ENCODE measurements at places on chromosomes 5 and 9. TPM values are rescaled to one million over a fixed set of nuclear protein-coding genes. Genes with fewer than 3 reads are reported as not detected.

DNA sequence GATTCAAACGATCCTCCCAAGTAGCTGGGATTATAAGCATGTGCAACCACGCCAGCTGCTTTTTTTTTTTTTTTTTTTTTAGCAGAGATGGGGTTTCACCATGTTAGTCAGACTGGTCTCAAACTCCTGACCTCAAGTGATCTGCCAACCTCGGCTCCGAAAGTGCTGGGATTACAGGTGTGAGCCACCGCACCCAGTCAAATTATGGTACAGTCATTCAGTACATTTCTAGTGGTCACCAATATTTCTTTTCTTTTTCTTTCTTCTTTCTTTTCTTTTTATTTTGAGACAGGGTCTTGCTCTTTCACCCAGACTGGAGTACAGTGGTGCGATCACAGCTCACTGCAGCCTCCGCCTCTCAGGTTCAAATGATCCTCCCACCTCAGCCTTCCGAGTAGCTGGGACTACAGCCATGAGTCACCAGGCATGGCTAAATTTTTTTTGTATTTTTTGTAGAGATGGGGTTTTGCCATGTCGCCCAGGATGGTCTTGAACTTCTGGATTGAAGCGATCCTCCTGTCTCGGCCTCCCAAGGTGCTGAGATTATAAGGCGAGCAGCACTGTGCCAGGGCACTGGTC, 25.4 kb upstream of the DCP2 start:
- DNase-seq: no peak

GRCh38 chr5:103891151-103891550, 328.6 kb upstream of the NUDT12 start:
- no peak for DNase-seq

- DNase-seq: no peak
These were observed 228.1 kb downstream of the DRD1 start for GRCh38 chr5:175215906-175216305.

DNA sequence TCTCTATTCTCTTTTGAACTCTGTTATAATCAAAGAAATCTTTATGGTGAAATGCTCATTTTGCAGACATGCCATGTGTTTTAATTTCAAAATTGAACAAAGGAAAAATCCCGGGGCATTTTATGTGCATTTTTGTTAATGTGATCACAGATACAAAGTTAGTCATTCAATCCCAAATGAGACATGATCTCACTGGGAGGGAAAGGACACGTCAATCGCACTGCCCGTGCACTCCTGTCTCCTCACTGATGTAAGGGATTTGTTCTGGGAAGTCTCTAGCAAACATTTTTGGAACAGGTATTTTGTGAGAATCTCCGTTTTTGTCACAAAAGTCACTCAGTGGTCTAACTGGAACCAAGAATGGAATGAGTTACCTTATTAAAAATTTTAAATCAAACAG, 97.9 kb upstream of the RANBP6 start:
- no peak for DNase-seq

GRCh38 chr5:124996023-124996763, 249.8 kb upstream of the ZNF608 start:
- no peak for DNase-seq

DNA sequence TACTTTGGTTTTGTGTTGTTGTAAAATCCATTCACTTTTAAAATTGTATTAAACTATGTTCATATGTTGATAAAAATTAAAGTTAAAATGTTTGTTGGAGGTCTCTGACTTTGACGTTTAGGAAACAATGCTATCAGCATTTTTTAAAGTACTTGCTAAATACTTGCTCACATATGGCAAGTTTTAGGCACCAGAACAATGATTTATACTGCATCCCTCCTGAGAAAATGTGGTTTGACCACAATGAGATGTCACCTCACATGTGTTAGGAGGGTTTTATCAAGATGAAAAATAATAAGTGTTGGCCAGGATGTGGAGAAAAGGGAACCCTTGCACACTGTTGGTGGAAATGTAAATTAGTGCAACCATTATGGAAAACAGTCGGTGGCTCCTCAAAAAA, 180.8 kb downstream of the HSD17B3 start:
- no peak for DNase-seq

GRCh38 chr9:83420486-83420885, 117.7 kb downstream of the FRMD3 start:
- DNase-seq: no peak

The GDNF gene
- total RNA-seq: not detected

The CCNO gene
- 0.22 TPM for total RNA-seq

The CAMK2A gene
- total RNA-seq: 2.5 TPM

The IFNA21 gene
- not detected for total RNA-seq

The IFNK gene
- not detected for total RNA-seq

The CDKN2A gene
- 1.5 TPM for total RNA-seq

The PCDHGB7 gene
- total RNA-seq: 18.9 TPM

The OBP2B gene
- total RNA-seq: not detected

The AQP7 gene
- total RNA-seq: 36.7 TPM
